Lung (tissue), 17 donors: ENCODE measurements at places on chromosomes 13 and 19. TPM values are rescaled to one million over a fixed set of nuclear protein-coding genes. Genes with fewer than 3 reads are reported as not detected.

The DACT3 gene
- 3.9 TPM for polyA plus RNA-seq

The DHDH gene
- 6.0 TPM for polyA plus RNA-seq

The ZSCAN1 gene
- polyA plus RNA-seq, result 0.30 TPM

The C19orf85 gene
- not detected for polyA plus RNA-seq

The IQCN gene
- polyA plus RNA-seq, result 0.69 TPM

DNA sequence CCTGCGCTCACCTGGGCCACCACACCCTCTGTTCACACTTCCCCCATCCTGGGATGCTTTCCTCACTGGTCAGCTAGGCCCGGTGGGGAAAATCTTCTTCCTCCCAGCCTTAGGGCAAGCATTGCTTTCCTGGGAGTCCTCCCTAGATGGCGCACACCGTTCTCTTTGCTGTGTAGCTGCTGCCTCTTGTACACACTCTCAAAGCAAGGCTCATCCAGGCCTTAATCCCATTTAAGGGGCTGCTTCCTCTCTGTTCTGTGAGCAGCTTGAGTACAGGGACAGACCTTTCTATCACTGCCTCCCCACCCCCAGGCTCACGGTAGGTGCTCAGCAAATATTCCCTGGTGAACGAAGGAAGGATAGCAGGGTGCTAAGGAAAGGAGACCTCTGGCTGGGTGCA is 11.1 kb downstream of the SLC7A10 start:
- no peaks in the 10 kb centered on the region for H3K4me1 ChIP-seq
- no peak overlapping the region for H3K27ac ChIP-seq
- no peaks in the 10 kb centered on the region for H3K27me3 ChIP-seq
- H3K4me3 ChIP-seq, result no peak overlapping the region

DNA sequence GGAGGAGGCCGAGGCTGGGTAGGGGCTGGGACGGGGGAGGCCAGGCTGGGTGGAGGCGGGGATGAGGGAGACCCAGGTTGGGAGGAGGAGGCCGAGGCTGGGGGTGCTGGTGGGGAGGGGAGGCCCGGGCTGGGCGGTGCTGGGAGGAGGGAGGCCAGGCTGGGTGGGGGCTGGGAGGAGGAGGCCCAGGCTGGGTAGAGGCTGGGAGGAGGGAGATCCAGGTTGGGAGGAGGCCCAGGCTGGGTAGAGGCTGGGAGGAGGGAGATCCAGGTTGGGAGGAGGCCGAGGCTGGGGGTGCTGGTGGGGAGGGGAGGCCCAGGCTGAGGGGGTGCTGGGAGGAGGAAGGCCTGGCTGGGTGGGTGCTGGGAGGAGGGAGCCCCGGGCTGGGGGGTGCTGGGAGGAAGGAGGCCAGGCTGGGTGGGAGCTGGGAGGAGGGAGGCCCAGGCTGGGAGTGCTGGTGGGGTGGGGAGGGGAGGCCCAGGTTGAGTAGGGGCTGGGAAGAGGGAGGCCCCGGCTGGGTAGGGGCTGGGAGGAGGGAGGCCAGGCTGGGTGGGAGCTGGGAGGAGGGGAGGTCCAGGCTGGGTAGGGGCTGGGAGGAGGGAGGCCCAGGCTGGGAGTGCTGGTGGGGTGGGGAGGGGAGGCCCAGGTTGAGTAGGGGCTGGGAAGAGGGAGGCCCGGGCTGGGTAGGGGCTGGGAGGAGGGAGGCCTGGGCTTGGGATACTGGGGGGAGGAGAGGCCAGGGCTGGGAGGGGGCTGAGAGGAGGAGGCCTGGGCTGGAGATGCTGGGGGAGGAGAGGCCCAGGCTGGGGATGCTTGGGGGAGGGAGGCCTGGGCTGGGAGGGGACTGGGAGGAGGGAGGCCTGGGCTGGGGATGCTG is 10.7 kb downstream of the TPGS1 start:
- H3K27me3 ChIP-seq, result no peaks in the 10 kb centered on the region
- H3K36me3 ChIP-seq, result peaks cover 2% of the 10 kb centered on the region
- no peak overlapping the region for H3K27ac ChIP-seq
- peak; percentile 87 for DNase-seq

DNA sequence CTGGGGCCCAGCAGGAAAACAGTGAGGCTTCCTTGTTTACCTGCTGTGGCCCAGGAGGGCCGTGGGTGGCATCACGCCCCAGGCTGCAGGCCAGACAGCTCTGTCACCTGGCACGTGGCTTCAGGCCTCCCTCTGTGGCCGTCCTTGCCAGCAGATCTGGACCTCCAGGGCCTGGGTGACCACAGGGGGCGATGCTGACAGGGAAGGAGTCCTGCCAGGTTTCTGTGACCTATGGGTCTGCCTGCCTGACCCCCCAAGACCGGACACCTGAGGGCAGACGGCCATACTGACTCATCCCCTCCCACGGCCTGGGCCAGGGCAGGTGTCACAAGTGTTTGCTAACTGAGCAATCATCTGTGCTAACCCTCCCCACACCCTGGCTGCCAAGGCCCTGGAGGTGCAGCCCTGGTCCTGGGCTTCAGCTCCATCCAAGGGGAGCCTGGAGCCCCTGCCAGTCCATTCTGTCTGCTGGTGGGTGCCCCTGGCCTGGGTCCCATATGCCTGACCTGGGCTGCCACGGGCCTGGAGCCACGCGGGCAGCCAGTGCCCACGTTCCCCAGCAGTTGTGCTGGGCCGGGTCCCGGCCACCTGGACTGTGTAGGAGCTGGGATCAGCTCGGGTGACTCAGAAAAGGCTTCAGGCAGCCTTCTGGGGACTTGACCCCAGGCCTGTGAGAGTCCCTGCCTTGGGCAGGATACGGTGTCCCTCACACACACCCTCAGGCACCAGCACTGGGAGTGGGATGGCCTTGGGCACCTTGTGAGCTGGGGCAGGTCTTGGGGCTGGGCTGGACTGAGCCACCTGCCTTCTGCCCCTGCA is 3.7 kb downstream of the CDC34 start:
- no peaks in the 10 kb centered on the region for H3K27me3 ChIP-seq
- H3K4me3 ChIP-seq, result no peak overlapping the region
- DNase-seq, result no peak
- H3K4me1 ChIP-seq, result no peaks in the 10 kb centered on the region
- H3K27ac ChIP-seq, result peak overlapping the region; percentile 0

DNA sequence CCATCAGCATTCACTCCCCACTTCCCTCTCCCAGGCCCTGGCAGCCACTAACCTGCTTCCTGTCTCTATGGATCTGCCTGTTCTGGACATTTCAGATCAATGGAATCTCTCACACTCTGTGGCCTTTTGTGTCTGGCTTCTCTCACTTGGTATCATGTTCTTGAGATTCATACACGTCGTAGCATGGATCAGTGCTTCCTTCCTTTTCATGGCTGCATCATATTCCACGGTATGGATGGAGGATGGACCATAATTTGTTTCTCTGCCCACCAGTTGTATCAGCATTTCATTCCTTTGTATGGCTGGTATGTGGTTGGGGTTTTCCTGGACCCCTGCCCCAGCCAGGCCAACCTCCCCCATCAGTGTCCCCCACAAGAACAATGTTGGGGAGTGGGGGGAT is 36.2 kb downstream of the MYO9B start:
- peaks cover 10% of the 10 kb centered on the region for H3K4me1 ChIP-seq
- H3K4me3 ChIP-seq, result no peak overlapping the region
- peaks cover 7% of the 10 kb centered on the region for H3K36me3 ChIP-seq
- DNase-seq, result no peak
- no peak overlapping the region for H3K27ac ChIP-seq

- no peak overlapping the region for H3K27ac ChIP-seq
- no peak overlapping the region for H3K4me3 ChIP-seq
- H3K36me3 ChIP-seq, result no peaks in the 10 kb centered on the region
- DNase-seq, result no peak
- H3K4me1 ChIP-seq, result no peaks in the 10 kb centered on the region
Measured at GRCh38 chr19:14315433-14315832, 65.8 kb upstream of the ADGRE5 start.

- H3K27ac ChIP-seq, result peak overlapping the region; percentile 28
- H3K4me1 ChIP-seq, result no peaks in the 10 kb centered on the region
- no peak overlapping the region for H3K4me3 ChIP-seq
- H3K27me3 ChIP-seq, result no peaks in the 10 kb centered on the region
- no peak for DNase-seq
- H3K36me3 ChIP-seq, result peaks cover 30% of the 10 kb centered on the region
Measured at GRCh38 chr19:35011737-35012682, 11.9 kb downstream of the GRAMD1A start.
